ENCODE measurements at places on chromosomes 7 and 10.

DNA sequence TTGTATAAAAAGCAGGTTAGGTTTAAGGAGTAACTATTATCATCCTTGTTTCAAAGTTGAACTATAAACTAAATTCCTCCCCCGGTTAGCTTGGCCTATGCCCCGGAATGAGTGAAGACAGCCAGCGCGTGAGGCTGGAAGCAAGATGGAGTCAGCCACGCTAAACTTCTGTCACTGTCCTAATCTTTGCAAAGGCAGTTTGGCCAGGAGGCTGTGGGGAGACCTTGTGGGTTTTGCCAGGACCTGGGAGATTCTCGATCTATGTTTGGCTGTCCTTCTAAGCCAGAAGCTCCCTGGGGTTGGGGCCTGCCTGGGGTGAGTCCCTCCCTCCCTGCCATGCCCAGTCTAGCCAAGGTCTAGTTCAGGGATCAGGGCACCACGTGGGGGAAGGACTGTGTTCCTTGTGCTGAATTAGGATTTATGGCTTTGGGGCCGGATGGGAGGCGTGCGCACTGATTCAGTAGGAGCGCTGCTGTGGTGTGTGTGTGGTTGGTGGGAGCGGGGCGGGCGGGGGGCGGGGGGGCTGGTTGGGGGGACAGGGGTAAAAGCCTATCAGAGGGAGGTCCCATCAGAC is 871 bp upstream of the GTF2IRD1 start:
- no peak for DNase-seq

DNA sequence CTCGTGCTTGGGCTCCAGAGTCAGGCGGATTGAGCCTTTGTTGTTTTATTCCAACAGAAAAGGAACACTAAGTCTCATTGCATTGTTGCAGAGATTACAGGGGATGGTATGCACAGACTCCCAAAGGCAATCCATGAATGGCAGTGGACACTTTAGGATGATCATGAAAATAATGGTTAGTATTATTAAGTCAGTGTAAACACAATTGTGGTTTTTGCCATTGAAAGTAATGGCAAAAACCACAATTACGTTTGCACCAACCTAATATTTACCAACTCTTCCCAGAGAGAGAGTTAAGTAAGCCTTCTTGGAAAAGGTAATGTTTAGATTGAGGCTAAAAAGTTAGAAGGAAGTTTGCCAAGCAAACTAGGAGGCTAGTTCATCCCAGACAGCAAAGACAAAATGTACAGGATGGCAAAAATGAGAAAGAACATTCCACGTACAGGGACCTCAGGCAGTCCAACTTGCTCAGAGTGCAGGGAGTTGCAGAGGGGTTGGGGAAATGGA is 72.9 kb upstream of the AMPH start:
- no peak for DNase-seq

DNA sequence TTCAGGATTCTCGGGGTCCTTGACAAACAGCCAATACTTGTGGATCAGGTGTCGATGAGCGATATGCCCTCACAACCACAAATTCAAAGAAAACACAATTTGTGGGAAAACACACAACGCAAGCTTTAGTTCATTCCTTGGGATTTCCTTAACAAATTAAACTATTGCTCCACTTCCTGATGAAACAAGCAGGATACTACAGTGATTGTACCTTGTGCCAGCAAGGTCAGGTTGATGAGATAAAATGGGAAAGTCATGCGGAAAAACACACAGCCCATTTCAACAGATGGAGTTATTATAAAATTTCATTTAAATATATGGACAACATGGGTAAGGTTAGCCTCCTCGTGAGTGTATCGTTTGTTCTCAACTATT is 8.8 kb upstream of the RHOBTB1 start:
- no peak for DNase-seq

GRCh38 chr10:119461923-119462322 is 80.6 kb downstream of the RGS10 start:
- no peak for DNase-seq

DNA sequence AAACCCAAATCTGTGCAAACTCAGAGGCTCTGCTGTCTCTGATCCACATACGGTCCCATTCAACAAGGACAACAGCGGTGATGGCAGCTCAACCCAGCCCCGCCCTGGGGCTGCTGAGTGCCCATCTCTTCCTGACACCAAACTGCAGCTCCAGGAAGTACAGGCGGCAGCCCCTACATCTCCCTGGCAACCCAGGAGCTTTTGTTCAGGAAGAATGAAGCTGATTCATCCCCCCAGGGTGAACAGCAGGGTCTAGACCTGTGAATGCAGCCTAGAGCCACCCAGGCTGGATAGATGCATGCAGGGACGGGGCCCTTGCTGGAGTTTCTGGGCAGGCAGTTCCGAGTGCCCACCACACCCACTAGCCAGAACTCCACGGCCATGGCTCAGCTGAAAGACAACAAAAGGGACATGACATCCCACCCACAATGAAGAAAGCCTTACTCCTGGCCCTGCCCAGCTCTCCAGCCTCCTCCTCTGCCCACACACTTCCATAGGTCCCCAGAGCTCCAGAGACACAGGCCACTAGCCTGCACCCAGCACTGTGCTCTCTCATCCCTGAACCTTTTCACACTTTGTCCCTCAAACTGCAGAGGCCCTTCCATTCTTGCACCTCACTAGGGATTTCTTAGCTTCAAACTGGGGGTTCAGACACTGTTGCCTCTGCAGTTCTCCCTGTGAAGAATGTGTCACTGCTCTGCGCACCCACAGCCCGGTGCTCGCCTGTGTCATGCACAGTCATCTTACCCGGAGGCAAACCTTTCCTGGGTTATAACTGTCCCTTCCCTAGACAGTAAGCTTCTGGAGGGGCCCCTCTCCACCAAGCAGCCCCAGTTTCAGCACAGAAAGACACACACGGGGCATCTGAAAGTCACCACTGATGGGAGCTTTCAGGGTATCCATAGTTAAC is 99.1 kb downstream of the GRID1 start:
- no peak for DNase-seq

DNA sequence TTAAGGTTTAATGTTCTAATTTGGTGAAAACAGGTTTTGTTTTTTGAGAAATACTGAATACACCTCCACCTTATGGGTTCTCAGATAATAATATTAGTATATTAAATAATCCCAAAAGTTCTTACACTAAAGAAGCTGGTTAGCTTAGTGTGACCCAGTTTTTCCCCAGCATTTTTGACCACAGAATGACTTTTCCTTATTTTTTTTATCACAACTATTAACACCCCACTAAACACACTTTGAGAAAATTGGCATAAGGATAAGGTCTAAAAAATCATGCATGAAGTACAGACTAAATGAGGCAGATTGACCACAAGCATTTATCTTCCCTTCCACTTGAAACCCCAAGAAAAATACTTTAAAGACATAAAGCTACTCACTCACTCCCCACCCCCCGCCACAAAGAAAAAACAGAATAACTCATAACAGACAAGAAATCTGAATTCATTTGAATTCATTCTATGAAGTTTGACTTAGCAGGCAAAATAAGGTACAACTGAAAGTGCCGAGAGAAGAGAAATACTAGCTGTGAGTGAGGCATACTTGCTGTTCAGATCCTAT is 49.7 kb upstream of the WNT16 start:
- no peak for DNase-seq

DNA sequence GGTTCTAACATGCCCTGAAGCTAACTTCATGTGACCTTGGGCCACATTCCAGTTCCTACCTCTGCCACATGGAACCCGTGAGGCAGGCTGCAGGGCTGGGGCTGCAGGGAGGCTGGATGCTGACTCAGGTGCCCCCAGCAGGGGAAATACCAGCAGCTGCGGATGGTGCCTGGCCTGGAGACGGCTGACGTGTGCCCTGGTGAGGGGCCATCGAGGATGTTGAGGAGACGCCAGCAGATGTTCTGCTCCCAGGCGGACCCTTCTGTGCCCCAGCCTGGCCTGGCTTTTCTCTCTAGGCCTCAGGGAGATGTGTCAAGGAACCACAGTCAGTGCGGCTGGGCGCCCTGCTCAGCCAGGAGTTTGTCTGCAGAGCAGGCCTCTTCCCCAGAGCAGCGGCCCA is 8.8 kb downstream of the BAG3 start:
- no peak for DNase-seq

DNA sequence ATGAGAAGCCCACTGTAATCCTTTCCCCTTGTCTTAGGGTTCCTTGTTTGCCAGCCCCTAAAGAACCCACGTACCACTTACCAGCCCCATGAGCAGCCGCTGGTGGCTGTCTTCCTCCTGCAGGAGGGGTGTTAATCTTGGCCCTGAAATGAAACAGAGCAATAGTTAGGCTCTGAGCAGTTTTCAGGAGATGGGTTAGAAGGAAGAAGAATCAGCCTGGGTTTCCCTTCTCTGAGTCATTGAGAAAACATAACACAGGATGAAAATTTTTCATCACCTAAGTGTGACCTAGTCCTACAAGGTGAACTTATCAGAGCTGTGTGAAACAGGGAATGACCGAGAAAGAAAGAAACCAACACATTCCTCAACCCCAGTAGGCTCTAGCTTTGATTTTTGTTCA is 90.0 kb downstream of the GSAP start:
- DNase-seq, result no peak

DNA sequence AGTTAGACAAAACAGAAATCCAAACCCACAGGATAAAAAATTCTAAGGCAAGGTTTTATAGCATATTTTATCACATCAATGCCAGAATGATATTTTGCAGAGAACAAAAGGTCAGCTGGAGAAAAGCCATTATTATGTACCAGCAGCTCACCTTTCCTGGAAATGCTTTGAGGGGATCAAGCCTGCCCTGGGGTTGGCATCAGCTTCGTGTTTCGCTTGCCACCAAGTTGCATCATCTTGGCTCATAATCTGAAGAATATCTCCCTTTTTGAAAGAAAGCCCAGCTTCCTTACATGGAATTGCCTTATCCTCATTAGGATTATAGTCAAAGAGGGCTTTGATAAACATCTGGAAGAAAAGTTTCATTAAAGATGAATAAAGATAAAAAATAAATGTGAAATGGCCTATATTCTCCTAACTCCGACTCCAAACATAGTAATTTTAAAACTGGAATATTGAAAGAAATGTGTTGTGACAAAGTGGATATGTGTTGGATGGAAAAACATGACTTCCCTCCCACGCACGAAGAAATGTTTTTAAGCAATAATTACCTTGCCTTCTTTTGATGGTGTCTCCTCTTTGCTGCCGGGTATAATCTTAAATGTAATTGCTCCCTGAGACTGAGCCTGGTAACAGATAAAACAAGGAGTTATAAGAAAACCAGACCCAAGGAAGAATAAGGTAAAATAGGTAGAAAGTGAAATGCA is 121.3 kb upstream of the ODAD2 start:
- DNase-seq, result no peak

- no peak for DNase-seq
These were observed 172.3 kb upstream of the ADO start for GRCh38 chr10:62632071-62632809.

GRCh38 chr10:17256051-17256450 is 28.0 kb downstream of the VIM start:
- no peak for DNase-seq

GRCh38 chr7:498678-499641 is 20.7 kb downstream of the PDGFA start:
- DNase-seq, result no peak

- no peak for DNase-seq
These were observed 25.4 kb upstream of the ZNF107 start for GRCh38 chr7:64640504-64640903.

DNA sequence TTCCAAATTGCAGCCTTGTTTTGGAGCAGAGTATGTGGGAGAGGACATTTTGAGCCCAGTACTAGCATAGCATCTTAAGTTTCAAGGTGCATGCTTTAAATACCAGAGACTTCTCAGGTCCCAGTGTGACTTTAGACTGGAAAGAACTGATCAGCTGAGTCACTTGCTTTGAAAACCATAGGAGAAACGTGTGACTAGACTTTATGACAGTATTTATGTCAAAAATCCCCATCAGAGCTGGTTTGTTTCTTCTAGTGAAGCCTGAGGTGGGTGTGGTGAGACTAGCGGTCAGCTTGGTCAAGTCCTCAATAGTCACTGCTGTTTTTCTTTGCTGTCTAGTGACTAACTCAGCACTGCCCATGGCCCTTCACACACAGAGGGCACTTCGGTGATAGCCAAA is 724.2 kb downstream of the GATA3 start:
- DNase-seq, result no peak

GRCh38 chr10:103417601-103418000 is 21.2 kb downstream of the PDCD11 start:
- DNase-seq, result no peak

- DNase-seq, result no peak
These were observed 152.7 kb downstream of the SKIDA1 start for GRCh38 chr10:21372651-21373410.

GRCh38 chr7:2017914-2018568 is 214.7 kb downstream of the MAD1L1 start:
- DNase-seq, result no peak

GRCh38 chr7:108311446-108312168 is 144.6 kb downstream of the NRCAM start:
- no peak for DNase-seq

GRCh38 chr7:7979558-7979957 is 11.0 kb downstream of the GLCCI1 start:
- DNase-seq, result no peak

DNA sequence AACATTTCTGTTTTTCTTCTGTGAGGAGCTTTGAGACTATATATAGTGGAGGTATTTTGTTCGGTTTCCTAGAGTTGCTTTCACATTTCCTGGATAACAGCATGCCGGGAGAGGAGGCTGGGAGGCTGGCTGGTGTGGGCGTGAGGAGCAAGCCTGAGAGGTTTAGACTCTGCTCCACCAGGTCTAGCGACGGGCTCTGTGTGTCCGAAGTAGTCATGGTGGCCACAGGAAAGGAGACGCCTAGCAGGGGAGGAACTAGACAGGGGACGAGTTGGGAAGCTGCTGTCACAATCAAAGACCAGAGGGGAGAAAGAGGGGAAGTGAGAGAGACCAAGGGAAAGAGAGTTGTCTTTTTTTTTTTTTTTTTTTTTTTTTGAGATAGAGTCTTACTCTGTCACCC is 19.6 kb downstream of the PTPRE start:
- DNase-seq, result no peak

DNA sequence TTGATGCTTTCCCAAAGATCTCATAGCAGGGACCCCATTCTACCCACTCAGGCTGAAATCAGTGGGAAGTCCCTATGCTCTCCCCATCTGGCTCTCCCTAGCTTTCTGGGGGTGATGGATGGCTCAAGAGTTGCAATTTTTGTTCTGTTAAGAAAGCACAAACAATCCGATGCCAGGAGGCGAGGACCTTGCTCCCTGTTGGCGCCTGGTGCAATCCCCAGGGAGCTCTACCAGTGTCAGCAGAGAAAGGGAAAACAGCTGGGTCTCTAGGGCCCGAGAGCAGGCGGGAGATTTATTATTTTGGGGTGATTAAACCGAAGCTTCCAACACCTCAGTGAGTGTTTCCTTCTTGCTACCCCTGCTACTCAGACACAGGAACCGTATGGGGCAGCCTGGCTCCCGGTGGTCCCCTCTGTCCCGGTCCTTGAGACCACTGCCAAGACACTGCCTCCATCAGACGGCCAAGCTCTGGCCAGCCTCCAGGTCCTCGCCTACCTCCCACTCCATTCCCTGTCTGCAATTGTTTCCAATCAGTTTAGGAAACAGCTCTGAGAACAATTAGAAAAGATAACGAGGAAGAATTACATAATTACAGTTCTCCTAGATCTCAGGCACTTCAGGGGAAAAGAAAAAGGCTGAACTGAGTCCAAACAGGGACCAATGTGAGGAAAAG is 147.9 kb downstream of the PLXNA4 start:
- no peak for DNase-seq

GRCh38 chr10:129548600-129548999 is 81.6 kb downstream of the MGMT start:
- DNase-seq, result no peak

- DNase-seq, result no peak
These were observed 11.0 kb downstream of the LCOR start for GRCh38 chr10:96842896-96843723.

- DNase-seq, result peak; percentile 78
These were observed 48.1 kb downstream of the CDC123 start for GRCh38 chr10:12243864-12244620.

Data from bone marrow (tissue), 2 donors.